ENCODE measurements at places on chromosomes 6 and 20.

DNA sequence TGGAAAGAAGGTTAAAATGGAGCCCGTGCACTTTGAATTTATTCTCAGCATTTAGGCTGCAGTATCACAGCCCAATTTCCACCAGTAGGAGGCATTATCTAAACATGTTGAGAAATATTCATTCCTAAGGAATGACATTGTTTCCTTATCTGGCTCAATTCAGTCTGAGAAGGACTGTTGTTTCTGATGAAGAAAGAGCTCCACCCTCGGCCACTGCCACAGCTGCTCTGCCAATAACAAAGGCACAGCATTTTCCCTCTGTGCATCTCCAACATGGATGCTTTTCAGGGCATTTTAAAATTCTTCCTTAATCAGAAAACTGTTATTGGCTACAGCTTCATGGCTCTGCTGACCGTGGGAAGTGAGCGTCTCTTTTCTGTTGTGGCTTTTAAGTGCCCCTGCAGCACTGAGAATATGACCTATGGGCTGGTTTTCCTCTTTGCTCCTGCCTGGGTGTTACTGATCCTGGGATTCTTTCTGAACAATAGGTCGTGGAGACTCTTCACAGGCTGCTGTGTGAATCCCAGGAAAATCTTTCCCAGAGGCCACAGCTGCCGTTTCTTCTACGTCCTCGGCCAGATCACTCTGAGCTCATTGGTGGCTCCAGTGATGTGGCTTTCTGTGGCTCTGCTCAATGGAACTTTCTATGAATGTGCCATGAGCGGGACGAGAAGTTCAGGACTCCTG is at the start of gene CALHM5:
CALHM5 (plus strand) TSS at position 216 of the 687 bp plus-strand sequence; CDS start at position 274, 58 bp downstream.
- DNase-seq = peak; percentile 18

DNA sequence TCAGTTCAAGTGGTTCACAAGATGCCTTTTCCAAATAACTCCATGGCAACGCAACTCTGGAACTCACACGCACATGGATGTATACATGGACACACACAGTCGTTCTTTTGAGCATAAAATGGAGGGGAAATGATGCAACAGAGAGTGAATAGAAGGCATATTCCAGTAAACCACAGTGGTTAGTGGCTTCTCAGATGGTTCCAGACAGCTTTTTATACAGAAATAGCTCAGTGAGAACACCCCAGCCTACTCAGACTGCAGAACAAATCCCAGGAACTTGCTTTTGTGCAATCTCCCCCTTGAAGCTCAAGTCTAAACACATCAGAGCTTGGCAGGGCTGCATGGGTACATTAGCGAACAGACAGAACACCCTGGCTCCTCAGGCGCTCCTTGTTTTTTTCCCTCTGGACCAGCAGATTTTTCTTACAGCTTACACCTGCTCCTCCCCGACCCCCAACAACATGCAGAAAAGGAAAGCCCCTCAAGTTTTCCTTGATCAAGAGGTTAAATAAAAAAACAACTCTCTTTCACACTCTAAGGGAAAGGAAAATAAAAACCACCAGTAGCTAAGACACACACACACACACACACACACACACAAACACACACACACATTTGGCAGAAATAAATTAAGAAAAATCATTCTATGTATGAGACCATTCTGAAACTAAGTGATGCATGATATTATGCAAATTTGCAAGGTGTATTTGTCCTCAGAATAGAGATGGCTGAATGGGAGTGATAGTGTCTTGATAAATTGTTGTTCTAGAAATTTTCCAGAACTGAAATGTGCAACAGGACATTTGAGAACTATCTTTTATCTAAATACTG is 51.2 kb upstream of the RANBP9 start:
- DNase-seq = peak; percentile 66

- DNase-seq = peak; percentile 70
Measured at GRCh38 chr6:117482240-117483003, at the start of gene DCBLD1. TSS of gene DCBLD1 (plus strand) at chr6:117482674. CDS start at chr6:117482782, 108 bp downstream.

DNA sequence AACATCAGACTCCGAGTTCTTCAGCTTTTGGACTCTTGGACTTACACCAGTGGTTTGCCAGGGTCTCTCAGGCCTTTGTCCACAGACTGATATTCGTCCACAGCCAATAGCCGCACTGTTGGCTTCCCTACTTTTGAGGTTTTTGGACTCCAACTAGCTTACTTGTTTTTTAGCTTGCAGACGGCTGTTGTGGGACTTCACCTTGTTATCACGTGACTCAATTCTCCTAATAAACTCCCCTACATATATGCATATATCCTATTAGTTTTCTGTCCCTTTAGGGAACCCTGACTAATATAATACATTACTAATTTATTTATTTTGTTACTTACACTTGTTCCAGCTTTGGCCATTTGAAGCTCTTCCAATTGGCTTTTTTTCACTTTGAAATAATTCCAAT is 311.3 kb downstream of the BMP2 start:
- DNase-seq = no peak

DNA sequence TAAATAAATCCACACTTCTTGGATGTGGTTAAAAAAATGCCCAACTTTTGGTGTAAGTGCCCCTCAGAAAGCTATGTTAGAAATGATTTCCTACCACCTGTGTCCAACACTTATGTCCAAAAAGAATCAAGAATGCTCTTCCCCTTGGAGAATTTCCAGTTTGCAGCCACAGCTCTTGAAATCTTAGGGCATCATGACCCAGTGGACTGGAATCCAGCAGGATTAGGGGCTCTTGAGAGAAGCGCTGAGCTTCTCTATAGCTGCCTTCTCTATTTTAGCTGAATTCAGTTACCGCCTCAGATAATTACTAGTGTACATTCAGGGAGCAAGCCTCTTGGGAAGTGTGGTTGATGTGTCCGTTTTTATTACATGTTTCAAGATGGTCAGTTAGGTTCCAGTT is 2.5 kb downstream of the PHACTR1 start:
- DNase-seq = no peak

GRCh38 chr6:39239527-39240154 is 10.4 kb upstream of the KCNK5 start:
- no peak for DNase-seq

- no peak for DNase-seq
Measured at GRCh38 chr6:96196633-96197032, 180.9 kb downstream of the FUT9 start.

GRCh38 chr6:134272374-134272773 is 45.5 kb downstream of the SGK1 start:
- no peak for DNase-seq

DNA sequence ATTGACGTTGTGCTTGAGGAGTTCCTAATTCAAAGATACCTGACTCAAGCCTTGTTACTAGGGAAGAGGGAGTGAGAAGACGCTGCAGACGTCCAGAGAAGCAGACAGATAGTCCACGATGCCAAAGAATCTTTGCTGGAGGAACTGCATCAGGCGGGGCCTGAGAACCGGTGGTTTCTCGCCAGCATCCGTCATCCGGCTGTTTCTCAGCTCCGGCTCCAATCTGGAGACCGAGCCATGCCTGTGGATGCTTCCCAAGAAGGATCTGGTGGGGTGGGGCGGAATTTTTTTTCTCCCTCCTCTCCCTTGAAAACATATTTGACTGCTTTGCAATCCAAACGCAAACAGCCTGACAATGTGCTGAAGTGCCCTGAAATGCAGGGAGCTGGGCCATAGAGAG is 125.8 kb upstream of the SRSF6 start:
- peak; percentile 46 for DNase-seq

DNA sequence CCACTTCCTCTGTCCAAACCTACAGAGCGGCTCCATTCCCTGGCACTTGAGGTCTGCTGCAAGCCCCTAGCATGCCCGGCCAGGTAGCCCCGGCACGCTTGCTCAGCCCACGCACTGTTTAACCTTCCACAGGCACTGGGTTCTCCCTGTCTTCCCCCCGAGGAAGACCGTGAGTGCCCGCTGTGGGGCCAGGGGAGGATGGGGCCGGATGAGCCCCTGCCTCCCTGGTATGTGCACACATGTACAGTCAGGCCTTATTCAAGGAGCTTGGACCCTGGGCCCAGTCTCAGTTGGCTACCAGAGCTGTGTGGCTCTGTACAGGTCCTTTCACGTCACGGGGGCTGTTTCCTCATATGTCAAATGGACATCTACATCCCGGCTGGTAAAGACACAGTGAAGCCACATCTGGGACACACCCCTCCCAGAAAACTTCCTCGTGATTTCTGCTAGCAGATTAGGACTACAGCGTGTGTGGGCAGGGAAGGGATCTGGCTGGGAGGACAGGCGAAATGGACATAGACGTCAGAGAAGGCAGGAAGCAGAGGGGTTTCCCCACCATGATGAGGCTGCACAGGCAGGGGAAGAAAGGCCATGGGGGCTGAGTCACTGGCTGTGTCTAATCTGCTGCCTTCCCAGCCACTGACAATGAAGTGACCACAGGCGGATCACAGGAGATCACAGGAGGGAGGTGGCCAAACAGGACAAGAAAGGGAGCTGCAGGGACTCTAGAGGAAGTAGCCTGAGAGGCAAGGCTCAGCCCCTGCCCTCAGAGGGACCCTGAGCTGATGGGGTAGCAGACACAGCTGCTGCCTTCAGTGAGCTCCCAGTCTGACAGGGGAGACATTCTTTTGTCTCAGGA is 62.9 kb downstream of the MRPL14 start:
- DNase-seq = peak; percentile 69

DNA sequence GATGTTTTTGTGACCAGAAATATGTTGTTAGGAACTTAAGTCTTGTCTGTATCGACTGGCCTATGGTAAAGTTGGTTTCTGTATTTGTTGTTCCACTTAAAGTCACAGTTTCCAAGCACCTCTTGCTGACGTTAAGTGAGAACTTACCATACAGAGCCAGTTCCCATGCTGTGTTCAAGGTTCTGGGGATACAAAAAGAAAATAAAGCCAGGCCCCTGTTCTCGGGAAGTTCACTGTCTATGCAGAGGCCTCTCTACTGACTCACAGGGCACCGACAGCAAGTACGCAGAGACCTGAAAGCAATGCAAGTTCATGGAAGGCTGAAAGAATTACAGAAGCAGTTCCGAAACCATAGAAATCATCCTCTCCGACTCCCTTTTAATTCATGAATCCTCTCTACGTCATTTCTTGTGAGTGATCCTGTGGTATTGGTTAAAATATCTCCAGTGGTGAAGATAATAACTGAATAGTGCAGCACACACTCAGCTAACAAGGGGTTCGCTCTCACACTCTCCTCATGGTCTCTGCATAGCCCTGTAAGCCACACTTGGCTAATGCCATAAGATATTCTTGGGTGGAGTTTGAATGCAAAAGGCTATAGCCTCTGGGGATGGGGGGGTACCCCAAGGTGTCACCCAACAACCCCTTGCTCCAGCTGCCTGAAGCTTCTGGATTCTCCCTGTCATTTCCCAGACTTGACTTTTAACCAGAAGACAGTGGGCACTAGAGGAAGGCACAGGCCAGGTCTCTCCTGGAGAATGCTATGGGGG is 91.2 kb upstream of the EXOC2 start:
- DNase-seq = no peak

GRCh38 chr6:134636186-134636799 is 313.6 kb downstream of the ALDH8A1 start:
- no peak for DNase-seq

DNA sequence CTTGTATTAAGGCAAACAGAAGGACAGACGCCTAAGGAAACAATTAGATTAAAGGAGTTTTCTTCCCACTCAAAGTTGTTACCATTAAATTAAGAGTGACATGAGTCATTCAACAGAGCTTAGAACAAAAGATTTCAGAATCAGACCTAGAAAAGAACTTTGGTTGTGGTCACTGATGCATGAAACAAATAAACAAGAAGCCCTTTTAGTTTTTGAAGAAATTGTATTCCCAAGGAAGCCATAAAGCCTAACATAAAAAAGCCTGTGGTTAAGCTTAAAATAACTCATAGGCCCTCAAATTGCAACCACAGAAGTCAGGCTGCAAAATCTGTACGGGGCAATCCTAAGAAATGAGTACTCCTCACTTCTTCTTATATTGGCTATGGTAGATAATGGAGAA is 17.9 kb upstream of the TRIM26 start:
- DNase-seq = no peak

GRCh38 chr6:56532766-56533551 is 109.7 kb downstream of the DST start:
- no peak for DNase-seq

DNA sequence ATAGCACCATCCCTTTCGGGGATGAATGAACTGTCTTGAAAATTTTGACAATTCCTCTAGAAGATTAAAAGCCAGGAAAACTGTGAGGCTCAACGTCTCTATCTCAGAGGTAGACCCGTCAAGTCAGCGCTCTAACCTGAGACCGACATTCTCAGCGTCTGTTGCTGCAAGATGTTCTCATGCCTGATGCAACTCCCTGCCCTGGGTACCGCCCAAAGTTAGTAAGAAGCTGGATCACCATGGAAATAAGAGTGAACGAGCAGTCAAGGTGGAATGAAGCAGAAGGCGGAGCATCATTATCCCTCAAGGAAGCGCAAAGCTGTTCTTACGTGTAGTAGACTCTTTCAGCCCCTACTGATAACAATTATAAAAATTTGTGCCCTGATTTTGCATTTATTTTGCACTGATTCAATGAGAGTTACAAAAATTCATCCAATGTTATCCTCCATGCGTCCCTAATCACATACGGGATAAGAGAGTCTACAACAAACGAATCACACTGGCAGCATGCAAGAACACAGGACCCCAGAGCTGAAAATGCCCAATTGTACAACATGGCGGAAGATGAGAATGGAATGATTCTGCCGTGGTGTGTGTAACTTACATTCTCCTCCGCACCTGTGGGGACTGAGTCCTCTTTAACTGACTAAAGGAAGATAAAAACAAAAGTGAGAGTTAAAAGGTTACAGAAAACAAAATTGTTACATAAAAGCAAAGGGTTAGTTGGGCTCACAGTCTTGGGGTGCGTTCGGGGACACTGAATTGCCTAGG is 95.4 kb downstream of the BCAS1 start:
- DNase-seq = no peak

GRCh38 chr6:3794092-3794491 is 42.6 kb upstream of the PXDC1 start:
- DNase-seq = no peak

DNA sequence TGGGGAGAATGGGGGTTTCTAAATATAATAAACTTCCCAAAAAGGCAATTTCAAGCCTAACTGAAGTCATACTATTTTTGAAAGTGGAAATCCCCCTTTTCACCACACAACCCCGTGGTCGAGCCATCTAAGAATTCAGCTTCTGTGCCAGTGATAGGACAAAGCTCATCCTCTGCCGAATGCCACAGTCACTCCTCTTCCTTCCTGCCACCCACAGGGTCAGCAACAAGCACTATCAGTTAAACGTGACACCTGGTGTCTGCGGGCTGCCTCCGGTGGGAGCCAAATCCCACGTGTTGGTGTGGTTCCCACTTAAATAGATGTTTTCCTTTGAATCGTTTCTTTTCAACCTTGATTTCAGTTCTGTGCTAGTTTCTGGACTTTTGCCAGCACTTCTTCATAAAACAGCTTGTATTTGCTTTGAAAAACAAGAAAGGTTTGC is 60.7 kb downstream of the TNFAIP3 start:
- DNase-seq = no peak

- DNase-seq = peak; percentile 81
Measured at GRCh38 chr6:43774776-43775534, 4.9 kb downstream of the VEGFA start.
